ENCODE measurements at places on chromosomes 4 and X. TPM values are rescaled to one million over a fixed set of nuclear protein-coding genes. Genes with fewer than 3 reads are reported as not detected.

- DNase-seq, result no peak
Measured at GRCh38 chr4:8664031-8664805, 71.7 kb downstream of the CPZ start.

GRCh38 chr4:153364061-153364460, 19.6 kb downstream of the MND1 start:
- DNase-seq, result no peak

- no peak for DNase-seq
Measured at GRCh38 chrX:40476958-40477357, 103.8 kb upstream of the ATP6AP2 start.

DNA sequence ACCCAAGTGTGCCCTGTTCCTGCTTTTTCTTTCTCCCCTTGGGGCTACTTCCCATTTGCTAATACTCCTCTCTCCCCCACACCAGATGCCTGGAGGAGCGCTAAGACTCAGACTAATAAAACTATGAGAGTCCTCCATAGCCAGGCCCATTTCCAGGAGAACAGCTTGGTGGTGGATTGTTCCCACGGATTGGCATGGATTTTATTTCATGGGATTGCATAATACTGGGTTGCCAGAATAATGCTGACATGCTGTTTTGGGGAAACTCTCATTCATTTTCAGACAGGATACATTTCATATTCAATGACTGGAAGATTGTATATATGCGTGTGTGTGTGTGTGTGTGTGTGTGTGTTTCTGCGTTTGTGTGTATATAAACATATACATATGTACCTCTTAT, 447.5 kb upstream of the PITX2 start:
- no peak for DNase-seq

DNA sequence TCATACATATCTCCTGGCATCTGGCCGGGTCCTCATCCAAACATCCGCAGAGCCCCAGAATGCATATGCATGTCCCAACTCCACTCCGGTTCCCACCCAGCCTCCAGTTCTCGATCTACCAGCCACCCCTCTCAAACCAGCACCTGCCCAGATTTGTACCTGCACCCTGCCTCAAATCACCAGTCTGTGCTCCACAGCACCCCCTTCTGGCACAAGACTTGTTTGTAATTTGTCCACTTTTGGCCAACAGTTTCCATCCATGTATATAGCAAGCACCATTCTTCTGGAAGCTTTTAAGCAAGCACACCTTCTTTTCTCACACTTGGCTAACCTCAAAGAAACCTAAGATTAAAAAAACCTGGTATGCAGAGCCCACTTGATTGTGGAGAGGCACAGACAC, 644.1 kb downstream of the MID1IP1 start:
- no peak for DNase-seq

- DNase-seq, result no peak
Measured at GRCh38 chr4:109319684-109320083, 17.2 kb upstream of the COL25A1 start.

DNA sequence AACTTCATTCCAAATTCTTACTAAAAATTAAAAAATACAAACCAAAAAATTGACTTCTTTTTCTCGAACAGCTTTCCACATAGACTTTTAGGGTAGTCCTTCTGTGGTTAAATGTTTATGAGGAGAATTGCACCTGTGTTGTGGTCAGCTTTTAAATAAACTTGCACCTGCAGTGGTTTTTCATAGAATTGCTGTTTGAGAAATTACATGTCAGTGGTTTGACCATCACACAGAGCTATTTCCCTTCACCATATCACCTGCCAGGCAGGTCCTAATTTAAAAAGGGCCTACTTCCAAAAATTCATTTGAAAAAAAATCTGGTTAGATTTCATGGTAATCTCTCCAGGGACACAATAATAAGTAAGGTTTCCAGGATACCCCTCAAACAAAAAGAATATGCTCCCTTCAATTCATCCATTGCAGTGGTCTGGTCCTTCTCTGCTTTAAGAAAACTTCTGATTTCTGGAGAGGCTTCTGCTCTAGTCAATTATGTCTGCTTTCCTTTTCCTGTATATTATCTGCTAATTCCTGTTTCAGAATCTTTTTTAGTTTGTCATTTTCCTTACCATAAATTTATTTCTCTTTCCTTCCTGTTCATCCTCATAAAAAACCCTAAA, 9.8 kb upstream of the UTP3 start:
- no peak for DNase-seq

DNA sequence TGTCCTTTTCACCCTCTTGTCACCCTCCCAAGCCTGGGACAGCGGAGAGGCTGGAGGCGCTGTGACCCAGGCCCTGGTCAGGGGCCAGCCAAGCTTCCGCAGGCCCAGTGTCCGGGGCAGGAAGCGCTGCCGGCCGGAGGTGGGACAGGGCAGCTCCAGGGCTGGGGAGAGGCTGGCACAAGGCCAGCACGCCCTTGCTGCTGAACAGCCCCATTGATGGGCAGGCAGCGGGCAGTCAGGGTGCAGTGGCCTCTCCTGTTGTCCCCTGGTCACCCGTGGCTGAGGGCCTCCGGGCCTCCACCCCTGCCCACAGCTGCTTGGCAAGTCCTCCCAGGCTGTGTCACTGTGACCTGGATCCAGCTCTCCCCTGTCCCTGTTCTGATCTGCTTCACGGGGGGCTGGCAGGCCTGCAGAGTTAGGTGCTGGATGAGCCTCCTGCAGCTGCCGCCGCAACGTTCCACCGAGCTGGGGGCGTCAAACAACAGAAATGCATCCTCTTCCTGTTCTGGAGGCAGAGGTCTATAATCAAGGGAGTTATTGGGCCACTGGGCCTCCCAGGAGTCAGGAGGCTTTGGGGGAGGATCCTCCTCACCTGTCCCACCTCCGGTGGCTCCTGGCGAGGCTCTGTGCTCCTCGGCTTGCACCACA, 107.9 kb downstream of the PSAPL1 start:
- DNase-seq, result no peak

DNA sequence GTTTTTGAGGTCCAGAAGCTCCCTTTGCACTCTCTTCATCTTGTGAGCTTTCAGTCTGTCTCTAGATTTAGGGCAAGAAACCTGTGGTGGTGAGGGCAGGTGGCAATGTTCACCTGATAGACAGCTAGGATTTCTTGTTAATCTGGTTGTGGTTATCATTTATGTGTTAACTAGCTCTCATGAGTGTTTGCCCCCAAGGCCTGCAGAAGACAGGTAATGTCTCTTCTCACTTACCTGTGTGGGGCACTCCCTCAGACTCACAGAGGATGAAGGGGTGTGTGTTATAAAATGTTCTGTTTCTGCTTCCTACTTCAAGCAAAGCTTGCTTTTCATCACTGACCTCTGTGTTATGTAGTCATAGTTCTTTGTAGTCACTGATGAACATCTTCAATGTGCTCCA, 17.8 kb downstream of the EGF start:
- no peak for DNase-seq

DNA sequence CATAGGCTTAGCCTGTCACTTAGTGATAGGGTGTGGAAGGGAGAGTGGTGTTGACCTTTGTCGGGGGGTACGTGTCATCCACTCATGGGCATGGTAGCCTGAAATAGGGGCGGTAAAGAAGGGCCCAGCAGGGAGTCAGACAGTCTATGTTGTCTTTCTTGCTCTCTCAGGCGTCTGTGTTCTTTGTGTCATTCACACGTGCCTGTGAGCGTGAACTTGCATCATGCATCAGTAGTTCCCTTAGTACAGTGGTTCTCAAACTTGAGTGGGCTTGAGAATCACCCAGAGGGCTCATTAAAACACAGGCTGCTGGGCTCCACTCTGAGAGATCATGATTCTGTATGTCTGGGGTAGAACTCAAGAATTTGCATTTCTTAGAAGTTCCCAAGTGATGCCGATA, 450.9 kb upstream of the FTHL17 start:
- DNase-seq, result no peak

DNA sequence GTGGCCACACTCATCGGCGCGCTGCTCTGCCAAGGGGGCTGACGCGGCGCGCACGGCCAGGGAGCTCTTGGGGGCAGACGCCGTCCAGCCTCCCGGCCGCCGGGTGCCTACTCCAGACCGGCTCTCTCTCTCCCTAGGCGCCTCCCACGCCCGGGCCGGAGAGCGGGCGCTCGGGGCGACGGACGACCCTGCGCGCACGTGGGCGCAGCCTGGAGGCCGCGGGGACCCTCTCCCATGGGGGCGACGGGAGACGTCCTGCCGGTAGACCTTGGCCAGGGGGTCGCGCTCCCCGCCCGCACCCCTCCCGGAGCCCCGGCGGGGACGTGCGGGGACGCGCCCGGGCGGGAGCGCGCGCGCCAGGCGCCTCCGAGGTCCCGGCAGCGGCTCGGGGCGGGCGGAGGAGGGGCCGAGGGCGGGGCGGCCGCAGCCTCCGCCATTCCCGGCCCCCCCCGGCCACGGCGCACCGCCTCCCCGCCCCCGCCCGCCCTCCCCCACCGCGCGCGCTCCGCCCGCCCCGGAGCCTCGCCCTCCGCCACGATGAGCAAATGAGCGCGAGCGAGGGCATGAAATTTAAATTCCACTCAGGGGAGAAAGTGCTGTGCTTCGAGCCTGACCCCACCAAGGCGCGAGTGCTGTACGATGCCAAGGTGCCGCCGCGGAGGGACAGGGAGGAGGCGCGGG, at the start of gene MSL3:
TSS of gene MSL3 (plus strand) at position 519 of the 681 bp plus-strand sequence. CDS start at position 546, 27 bp downstream.
- peak; percentile 56 for DNase-seq

DNA sequence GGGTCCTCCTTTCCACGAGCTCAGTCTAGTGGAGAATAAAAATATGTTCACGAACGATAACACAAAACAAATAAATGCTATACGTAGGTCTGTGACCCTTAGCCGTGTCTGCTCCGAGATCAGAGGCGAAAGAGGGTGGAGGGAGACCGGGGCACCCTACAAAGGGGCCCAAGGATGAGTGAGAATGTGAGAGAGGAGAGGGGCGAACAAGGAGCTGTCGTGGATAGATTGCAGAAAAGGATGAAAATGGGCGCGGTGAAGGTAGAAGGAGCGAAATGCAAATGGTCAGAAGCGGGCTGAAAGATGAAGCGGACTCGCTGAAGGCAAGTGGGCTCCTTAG, 6.2 kb upstream of the ZBTB33 start:
- DNase-seq, result no peak

DNA sequence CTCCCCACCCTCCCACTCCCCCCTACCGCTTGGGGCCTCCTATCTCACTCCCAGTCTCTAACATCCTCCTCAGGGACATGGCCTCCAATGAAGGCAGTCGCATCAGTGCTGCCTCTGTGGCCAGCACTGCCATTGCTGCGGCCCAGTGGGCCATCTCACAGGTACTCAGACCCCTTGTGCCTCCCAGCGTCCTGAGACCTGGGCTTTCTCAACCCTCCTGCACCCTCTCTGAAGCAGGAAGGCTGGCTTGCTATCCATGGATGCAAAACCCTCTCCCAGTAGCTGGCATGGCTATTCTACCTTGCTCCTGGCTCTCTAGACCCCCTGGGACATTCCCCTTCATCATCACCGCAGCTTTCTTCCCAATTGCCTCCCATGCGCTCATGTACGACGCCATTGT, 13.3 kb upstream of the UBA1 start:
- DNase-seq, result no peak

- DNase-seq, result no peak
Measured at GRCh38 chrX:39817754-39818470, 279.8 kb downstream of the BCOR start.

The PDGFRA gene
- 342 TPM for polyA plus RNA-seq

The TSR2 gene
- polyA plus RNA-seq, result 25.8 TPM

The CFAP99 gene
- not detected for polyA plus RNA-seq

The TSPAN7 gene
- 0.03 TPM for polyA plus RNA-seq

The SPANXA1 gene
- not detected for polyA plus RNA-seq
